ENCODE measurements at places on chromosomes 12 and 14.

- DNase-seq, result no peak
Measured at GRCh38 chr14:102089621-102090343, 2.9 kb upstream of the HSP90AA1 start.

DNA sequence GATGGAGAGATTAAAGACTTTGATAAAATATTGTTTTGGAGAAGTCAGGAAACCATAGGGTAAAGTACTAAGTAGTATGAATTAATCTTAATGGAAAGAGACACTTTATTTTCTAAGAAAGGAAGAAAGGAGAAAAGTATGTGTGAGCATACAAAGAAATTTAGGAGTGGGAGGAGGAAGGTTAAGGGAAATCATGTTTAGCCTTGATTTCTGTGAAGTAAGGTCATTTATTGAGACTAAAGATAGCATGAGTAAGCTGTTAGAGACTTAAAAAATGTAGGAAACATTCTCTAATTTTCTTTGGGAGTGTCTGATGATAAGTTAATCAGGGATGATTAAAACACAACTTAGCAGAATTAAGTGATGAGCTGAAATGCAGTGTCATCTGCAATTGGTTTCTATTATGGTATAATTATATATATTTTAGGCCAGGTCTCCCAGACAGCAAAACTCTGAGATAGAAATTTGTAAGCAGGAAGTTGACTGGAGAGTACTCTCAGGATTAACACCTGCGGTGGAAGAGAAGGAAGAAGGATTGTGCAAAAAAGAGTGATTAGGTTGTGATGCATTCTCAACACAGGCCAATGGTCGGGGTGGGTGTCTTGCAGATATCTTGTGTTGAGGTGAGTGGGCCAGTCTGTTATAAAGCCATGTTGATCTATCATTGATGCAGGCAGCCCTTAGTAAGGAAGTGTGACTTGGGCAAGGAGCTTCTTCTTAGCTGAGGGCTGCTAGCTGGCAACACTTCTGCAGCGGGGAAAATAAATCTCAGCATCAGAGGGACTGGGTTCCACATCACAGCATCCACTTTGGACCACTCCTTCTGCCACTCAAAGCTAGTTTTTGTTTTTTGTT lies 256.2 kb downstream of the AEBP2 start:
- DNase-seq, result no peak

DNA sequence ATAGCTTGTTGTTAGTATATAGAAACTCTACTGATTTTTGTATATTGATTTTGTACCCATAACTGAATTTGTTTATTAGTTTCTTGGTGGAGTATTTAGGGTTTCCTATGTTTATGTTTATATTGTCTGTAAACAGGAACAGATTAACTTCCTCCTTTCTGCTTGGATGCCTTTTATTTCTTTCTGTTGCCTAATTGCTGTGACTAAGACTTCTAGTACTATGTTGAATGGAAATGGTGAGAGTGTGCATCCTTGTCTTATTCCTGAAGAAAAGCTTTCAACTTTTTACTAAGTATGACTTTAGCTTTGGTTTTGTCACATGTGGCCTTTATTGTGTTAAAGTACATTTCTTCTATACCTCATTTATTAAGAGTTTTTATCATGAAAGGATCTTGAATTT lies 20.9 kb downstream of the FBXW8 start:
- no peak for DNase-seq

DNA sequence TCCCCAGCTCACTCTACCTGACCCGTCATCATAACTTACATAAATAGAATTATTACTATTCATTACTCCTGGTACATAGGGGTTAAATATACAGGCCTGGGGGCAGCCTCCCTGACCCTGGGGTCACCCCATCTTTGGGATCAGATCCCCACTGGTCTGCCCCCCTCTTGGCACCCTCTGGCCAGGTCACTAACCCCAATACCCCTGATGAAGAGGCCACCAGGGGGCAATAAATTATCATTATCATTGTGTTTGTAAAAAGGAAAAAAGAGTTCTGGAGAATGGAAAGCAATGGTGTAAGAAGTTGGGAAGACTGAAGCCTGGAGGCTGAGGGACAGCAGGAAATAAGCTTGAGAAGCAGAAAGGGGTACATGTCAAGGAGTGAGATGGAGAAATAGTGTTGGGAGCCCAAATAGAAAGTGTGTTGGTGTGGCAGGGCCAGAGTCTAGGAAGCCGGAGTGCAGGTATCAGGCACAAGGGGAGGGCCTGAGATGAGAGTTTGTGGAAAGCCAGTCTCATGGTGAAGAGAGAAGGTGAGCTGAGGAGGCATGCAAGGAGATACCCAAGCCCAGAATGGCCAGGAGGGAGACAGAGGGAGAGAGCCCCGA lies 6.1 kb upstream of the AAAS start:
- no peak for DNase-seq

GRCh38 chr12:6167327-6168280 lies 32.6 kb upstream of the CD9 start:
- DNase-seq, result peak; percentile 65

DNA sequence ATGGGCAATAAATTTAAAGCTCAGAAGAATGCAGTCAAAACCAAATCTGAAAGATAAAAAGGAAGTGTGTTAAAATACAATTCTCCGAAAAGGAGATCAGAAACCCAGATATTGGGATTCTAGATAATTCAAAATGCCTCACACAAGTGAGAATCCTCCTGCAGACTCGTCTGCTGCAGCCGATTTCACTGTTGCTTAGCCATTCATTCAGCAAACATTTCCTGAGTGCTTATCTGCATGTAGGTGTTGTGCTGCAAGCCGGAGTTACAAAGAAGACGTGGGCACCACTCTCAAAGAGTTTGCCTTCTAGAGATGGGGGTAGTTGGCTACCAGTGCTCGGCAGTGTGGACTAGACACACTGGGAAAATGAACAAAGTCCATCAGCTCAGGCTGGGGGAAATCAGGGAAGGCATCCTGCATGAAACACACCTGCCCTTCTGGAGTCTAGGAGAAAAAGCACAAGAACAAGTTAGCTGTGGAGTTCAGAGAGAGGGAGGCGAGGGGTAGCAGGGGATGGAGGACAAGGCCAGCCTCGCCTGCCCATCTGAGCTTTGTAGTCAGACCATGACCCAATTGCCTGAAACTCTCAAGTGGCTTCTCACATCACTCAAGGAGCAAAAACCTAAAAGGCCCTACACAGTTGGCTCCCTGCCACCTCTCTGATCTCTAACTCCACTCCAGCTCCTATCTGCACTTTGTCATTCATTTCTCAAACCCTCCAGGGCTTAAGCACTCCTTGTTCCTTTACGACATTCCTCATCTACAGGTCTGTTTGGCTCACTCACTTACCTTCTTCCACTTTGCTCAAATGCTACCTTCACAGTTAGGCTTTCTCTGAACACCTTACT lies 310.0 kb upstream of the DDHD1 start:
- no peak for DNase-seq

DNA sequence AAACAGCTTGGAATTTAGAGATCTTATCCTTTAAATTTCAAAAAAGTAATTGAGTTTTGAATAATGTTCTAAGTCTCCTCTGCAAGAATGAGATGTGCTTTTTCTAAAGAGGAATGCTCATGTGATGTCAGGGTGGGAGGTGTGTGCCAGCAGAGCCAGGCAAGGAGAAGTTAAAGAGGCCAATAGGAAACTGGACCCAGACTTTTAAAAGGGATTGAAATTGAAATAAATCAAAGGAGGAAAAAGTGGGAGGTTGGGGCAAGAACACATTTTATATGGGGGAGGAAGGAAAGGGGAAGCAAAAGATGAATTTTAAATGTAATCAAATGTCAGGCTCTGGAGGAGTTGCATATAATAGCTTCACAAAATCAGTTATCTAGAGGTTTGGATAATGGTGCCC lies 126.1 kb downstream of the FIGNL2 start:
- DNase-seq, result no peak

GRCh38 chr12:67220065-67220464 lies 49.1 kb upstream of the CAND1 start:
- no peak for DNase-seq

DNA sequence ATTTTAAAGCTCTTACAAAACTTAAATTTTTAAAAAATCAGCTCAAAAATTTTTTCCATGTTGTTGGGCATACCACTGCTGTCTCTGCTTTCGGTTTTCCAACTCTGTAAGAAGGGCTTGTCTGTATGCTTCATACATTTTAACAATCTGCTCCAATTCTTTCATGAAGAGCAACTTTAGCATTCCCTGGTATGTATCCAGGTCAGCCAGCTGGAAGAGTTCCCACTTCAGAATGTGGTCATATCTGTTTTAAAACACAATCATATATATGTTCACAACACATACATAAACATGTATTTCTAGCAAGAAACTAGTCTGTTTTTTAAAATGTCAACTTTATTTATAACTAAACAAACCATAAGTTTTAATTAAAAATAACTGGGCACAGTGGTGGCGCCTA lies 33.0 kb downstream of the SAV1 start:
- DNase-seq, result no peak

DNA sequence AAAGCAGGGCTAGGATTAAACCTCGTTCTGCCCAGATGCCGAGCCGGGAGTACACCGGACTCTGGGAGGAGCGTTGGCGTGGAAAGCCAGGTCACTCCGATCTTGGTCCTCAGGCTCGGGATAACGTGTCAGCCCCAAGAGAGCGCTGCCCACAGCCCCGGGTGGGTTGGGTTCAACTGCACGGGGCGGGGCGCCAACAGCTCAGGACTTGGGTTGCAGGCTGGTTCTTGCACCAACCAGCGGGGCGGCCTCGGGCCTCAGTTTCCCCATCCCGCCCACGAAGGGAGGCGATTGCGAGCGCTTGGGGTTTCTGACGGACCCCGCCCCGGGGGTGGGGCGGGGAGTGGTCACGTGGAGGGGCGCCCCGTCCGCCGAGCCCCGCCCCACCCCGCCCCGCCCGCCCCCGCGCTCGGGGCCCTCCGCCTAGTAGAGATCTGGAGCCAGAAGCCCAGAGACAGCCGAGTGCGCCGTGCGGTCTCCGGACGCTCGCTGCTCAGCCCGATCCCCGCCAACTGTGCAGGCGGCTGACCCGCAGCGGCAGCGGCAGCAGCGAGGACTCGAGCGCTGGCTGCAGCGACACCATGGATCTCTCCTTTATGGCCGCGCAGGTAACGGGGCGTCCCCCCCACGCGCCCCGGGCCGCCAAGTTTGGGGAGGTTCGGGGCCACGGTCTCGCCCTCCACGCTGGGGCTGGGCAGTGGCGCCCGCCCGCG lies at the start of gene C14orf132:
TSS of gene C14orf132 (plus strand) at position 443 of the 713 bp plus-strand sequence. CDS start at position 582, 139 bp downstream.
- peak; percentile 28 for DNase-seq

DNA sequence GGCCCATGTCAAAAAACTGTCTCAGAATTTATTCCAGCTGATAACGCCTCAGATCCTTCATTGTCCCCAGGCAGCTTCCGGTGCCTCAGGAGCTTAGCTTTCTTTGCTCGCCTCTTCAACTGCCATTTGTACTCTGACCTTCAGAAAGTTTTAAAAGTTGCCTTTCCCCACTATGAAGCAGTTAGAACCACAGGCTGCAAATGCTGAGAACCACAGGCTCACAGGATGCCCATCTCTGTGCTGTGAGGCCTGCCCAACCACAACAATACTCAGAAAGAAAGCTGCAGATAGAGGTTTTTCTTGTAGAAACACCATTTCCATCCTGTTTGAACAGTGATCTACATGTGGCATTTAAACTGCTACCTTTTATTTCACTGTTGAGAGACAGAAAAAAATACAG lies 131.1 kb downstream of the PRKCH start:
- peak; percentile 50 for DNase-seq

- no peak for DNase-seq
Measured at GRCh38 chr12:48164451-48164850, 7.1 kb upstream of the ASB8 start.

- no peak for DNase-seq
Measured at GRCh38 chr12:5561846-5562245, 129.9 kb downstream of the NTF3 start.

DNA sequence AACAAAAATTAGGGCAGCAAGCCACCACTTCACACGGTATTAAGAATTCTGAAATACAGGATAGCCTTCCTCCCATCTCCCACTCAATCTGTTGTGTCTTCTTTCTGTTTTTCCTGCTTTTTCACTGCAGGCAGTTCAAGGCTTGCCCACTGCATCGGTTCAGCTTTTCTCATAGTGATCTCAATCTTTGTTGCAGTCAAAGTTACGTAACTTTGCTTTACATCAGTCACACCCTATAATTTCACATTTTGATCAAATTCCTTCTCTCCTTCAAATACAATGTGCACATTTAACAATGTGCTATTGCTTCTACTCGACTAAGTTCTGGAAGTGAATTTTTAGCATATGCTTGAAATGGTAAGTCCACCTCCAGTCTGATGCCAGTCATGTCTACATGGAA lies 217.6 kb downstream of the EFCAB11 start:
- DNase-seq, result no peak

GRCh38 chr14:96574171-96574632 lies 72.0 kb downstream of the PAPOLA start:
- DNase-seq, result no peak

Data from stimulated activated CD8-positive, alpha-beta memory T cell treated with anti-CD3 and anti-CD28 coated beads, Interleukin-7, amount 100 ng/mL, for 4 hours (primary cell).